Activated CD4-positive, alpha-beta T cell treated with anti-CD3 and anti-CD28 coated beads, Interleukin-2, amount 10 ng/mL, durations not matched to agents 7 days and 5 days (primary cell): ENCODE measurements at places on chromosomes 13 and 19. TPM values are rescaled to one million over a fixed set of nuclear protein-coding genes. Genes with fewer than 3 reads are reported as not detected.

GRCh38 chr13:48808683-48809082, 155.0 kb downstream of the CYSLTR2 start:
- H3K4me3 ChIP-seq: no peak overlapping the region
- H3K27ac ChIP-seq: no peak overlapping the region

Gene ZNF708
- total RNA-seq: 22.4 TPM

Gene LYPD3
- 0.73 TPM for total RNA-seq

- no peaks in the 10 kb centered on the region for H3K4me1 ChIP-seq
- H3K36me3 ChIP-seq: no peaks in the 10 kb centered on the region
- H3K4me3 ChIP-seq: no peak overlapping the region
- DNase-seq: no peak
- H3K27ac ChIP-seq: no peak overlapping the region
- no peaks in the 10 kb centered on the region for H3K27me3 ChIP-seq
Measured at GRCh38 chr13:61370520-61370919, 45.1 kb downstream of the PCDH20 start.

DNA sequence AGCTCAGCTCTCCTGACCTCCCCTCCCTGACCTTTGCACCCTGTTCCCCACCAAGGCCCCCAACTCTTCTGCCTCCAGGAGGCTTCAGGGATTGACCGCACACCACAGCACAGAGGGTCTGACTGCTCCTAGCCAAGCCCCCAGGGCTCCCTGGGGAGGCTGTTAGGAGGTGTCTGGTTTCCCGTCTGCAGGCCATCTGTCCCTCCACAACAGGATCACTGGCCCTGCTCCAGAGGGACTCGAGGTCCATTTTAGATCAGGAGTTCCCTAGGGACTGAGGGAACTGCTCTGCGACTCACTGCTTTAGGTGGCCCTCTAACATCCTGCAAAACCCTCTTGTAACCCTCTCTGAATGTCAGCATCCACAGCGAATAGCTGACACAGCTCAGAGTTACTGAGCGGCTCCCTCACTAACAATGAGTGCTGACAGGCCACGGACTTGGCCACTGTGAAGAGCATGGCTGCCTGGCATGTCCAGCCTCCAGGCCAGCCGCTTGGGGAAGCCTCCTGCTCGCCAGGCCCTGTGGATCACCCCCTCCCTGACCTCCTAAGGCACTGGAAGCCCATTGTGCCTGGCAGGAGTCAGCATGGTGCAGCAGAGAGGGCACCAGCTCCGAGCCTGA, 17.7 kb downstream of the GRIK5 start:
- no peak overlapping the region for H3K27ac ChIP-seq
- no peaks in the 10 kb centered on the region for H3K27me3 ChIP-seq
- DNase-seq: no peak
- no peaks in the 10 kb centered on the region for H3K36me3 ChIP-seq

DNA sequence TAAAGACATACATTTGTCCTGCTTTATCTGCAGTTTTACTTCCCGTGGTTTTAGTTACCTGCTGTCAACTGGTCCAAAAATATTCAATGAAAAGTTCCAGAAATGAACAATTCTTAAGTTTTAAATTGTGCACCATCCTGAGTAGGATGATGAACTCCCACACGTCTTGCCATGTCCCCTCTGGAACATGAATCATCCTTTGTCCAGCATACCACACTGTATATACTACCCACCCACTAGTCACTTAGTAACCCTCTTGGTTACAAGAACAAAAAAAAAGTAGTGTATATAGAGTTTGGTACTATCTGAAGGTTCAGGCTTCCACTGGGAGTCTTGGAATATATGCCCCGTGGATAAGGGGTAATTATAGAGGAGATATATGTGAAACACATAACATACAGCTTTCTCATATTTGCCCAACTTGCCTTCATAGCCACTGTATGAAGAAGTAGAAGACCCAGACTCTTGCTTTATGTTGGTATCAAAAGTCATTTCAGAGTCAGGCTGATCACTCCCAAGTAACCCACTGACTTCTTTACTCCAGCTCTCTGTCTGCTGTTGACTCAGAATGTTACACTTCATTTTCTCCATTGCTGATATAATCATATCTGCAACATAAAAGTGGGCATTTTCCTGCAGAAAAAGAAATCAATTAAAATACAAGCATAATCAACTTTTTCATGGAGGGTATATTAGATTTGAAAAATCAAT, 19.3 kb downstream of the RUBCNL start:
- no peak for DNase-seq
- no peaks in the 10 kb centered on the region for H3K4me1 ChIP-seq
- no peak overlapping the region for H3K27ac ChIP-seq
- no peak overlapping the region for H3K4me3 ChIP-seq
- H3K27me3 ChIP-seq: peaks cover 2% of the 10 kb centered on the region
